ENCODE measurements at places on chromosomes 12 and 14. TPM values are rescaled to one million over a fixed set of nuclear protein-coding genes. Genes with fewer than 3 reads are reported as not detected.

The AMDHD1 gene
- total RNA-seq, result 0.31 TPM

The PTPRQ gene
- 1.9 TPM for total RNA-seq

- DNase-seq, result no peak
Measured at GRCh38 chr12:130685250-130685787, 30.8 kb downstream of the RIMBP2 start.

DNA sequence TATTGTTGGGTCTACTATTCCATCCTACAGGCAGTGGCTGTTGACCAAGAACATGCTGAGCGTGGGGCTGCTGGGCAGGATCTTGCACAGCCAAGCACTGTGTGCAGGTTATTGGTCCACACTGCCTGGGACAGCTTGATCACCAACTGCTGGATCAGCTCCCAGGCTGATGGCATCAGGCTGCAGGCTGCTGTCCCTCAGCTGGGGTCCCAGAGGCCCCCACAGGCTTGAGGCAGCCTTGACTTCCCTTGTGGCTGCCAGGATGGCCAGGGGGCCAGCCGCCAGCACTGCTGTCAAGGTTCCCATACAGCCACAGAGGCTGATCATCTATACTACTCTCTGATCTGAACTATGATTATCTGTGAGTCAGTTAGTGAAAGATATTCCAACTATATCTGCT is 9.8 kb downstream of the OR2AP1 start:
- no peak for DNase-seq

DNA sequence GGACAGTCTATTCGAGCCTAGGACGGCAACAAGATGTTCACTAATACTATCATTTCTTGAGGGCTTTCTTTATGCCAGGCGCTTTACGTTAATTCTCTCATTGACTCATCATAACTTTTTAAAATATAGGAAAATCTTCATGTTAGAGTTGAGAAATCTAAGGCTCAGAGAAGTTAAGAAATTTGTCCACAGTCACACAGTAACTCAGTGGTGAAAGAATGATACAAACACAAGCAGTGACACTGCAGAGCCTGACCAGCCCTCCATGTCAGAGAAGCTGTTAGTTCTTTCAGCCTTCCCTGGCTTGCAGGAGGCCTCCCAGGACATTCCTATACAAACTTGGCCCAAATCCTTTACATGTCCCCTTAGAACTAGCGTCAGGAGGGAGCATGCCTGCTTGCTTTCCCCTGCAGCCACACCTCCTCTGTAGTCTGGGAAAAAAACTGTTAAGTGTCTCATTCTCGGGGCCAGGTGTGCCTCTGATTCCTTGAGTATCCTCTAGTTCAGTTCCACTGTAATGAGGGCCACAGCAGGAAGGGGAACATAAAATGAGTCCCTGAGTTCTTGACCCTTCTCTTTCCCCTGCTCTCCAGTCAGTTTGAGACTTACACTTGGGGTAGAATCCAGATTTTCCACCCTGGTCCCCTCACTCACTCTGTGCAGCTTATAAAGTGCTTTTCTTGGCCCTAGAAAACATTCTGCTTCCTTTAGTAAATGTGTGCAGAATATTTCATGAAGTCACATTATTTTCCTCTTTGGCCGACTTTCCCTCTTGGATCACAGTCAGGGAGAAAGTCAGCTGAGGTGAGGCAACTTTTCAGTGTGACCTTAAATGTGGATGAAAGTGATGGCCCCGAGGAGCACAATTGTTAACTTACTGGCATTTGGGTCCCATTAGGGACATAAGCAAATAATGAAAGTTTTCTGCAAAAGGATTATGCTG is 152.2 kb upstream of the HIF1A start:
- DNase-seq, result no peak

All from occipital lobe (tissue), 3 donors.